ENCODE measurements at places on chromosomes 2 and 18.
A peak's percentile ranks its signal among the peaks of the same experiment; 100 is the strongest.

GRCh38 chr2:188878716-188879115, 95.5 kb upstream of the COL3A1 start:
- no peak for DNase-seq

DNA sequence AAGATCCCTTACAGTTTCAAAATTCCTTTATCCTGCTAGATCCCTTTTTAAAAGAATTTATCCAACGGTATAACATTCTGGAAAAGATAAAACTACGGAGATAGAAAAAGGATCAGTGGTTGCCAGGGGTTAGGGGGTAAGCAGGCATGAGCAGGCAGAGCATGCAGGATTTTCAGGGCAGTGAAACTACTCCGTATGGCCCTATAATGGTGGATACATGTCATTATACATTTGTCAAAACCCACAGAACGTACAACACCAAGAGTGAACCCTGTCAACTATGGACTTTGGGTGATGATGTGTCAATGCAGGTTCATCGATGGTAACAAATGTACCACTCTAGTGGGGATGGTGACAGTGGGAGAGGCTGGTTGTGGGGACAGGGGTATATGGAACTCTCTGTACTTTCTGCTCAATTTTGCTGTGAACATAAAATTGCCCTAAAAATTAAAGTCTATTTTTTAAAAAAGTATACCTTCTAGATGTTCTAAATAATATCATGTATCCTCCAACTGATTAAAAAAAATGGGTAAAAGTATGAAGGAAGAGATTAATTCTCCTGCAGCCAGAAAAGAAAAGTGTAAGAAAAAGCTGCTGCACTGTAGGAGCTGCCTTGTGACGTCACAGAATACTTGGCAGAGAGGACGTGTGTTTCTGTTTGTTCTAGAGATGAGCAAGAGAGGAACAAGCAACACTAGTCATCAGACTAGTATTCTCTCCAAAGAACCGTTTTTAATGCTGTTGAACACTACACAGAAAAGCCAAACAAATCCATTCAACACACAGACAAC, 23.6 kb downstream of the ANKRD44 start:
- peak; percentile 51 for DNase-seq

DNA sequence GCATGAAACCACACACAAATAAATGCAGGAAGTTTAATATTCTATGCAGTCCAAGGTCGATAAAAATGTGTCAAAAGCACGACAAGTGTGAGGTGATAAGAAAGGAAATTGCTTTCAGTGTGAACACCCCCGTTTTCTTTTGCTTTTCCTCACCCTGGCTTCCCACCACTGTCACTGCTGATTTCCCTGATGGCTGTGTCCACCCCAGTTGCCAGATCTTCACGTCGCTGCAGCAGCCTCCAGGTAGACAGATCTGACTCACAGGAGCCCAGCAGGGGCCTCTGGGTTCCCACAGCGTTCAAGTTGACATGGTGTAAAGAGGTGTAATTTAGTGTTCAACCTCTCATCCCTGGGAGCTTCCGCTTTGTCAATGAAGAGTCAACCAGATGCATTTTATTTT, 128.0 kb upstream of the TACR1 start:
- DNase-seq = no peak

- DNase-seq = no peak
These were observed 35.2 kb downstream of the STK39 start for GRCh38 chr2:168212167-168212566.

DNA sequence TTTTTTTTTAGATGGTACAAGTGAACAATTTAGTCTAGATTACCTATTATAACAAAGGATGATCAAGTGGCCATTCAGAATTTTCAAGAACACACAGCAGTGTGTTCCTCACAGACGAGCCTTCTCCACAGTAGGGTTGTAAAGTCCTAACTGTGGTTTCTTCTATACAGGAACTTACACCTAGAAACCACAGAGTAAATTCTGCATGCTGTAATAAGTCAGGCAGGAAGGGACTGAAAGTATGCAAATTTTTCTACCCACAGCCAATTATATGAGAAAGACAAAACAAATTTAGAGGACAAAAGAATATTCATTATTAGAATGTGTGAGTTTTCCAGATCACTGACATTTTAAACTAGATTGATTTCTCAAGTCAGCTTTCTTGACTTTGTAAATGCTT, 99.5 kb downstream of the RBMS1 start:
- DNase-seq = no peak

DNA sequence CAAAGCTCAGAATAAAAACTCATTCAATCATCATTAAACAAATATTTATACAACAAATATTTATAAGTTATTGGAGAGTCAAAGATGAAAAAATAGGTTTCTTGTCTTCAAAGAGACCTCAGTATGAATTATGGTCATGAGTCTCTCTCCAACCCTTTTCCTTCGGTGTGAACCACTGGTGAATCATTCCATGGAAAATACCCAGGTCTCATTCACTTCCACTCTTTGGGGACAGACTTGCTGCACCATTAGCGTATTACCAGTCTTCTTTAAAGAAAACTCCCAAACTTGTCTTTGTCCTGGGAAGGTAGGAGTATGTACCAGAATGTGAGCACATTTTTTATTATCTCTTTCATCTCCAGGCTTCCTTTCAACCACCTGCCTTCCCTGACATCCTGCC, 257.4 kb upstream of the RBMS1 start:
- no peak for DNase-seq

- DNase-seq = no peak
These were observed 15.5 kb upstream of the DUSP19 start for GRCh38 chr2:183063083-183063482.

- DNase-seq = no peak
These were observed 90.6 kb upstream of the EFEMP1 start for GRCh38 chr2:56014046-56014730.

DNA sequence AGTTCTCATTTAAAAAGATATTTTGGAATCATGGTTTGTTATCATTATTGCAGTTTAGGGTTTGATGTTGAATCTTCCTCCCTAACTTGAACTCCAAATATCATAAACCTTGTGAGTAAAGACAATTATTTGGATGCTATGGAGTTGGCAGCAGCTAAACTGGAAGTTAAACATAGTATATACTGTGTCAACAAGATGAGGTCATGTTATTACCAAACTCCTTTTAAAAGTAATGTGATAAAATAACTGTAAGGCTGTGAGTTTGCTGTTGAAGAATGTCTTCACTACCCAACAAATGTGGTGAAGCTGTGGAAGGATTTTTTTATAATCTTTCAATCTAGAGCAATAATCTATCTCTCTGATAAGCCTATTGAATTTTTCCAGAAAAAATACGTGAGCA, 16.0 kb downstream of the DNAH6 start:
- no peak for DNase-seq

DNA sequence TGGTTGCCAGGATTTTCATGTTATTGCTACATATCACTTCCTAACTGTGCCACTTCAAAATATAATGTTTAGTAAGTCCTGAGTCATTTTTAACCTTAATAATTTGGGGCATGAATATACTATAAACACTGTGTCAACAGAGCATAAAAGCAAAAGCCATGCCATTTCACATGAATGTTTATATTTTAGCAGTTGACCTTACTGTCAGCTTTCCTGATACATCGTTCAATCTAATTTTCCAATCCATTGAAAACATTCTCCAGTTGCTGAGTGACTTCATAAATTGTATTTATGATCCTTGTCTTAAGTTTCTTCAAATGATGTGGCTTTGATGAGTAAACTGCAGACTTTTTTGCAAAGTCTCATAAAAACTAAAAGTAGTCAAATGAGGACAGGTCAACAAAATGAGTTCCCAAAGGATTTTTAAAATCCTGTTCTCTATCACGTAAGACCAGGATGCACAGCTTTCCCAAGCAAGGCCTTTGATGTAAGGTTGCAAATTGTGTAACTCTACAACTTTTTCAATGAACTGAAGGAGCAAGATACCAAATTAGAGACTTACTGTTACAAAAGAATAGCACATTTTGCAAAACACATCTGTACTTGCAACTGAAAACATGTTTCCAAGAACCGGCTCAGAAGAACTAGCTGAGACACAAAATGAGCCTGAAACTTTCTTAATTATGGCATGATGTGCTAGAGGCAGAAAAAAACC, 117.7 kb downstream of the SATB2 start:
- no peak for DNase-seq

Measured in stimulated activated CD4-positive, alpha-beta T cell treated with anti-CD3 and anti-CD28 coated beads, Interleukin-2, amount 100 ng/mL, for 4 hours (primary cell).